Left renal pelvis (tissue), 4 donors: ENCODE measurements at places on chromosomes 1 and 21. TPM values are rescaled to one million over a fixed set of nuclear protein-coding genes. Genes with fewer than 3 reads are reported as not detected.

GRCh38 chr21:44934797-44935532 lies 4.9 kb upstream of the SLX9 start:
- no peak for DNase-seq

GRCh38 chr1:234925440-234926263 lies 203.0 kb downstream of the TOMM20 start:
- DNase-seq, result no peak

The RIPPLY3 gene
- 2.6 TPM for polyA plus RNA-seq

GRCh38 chr1:243819438-243819839 lies 30.6 kb downstream of the AKT3 start:
- DNase-seq, result no peak

GRCh38 chr1:162003061-162003829 lies 20.4 kb downstream of the OLFML2B start:
- DNase-seq, result no peak
